ENCODE measurements at places on chromosomes 2 and 18.

- no peak for DNase-seq
Observed at GRCh38 chr2:30958193-30958917, 151.1 kb upstream of the CAPN13 start.

GRCh38 chr2:3741396-3741795, 38.0 kb downstream of the DCDC2C start:
- no peak for DNase-seq

DNA sequence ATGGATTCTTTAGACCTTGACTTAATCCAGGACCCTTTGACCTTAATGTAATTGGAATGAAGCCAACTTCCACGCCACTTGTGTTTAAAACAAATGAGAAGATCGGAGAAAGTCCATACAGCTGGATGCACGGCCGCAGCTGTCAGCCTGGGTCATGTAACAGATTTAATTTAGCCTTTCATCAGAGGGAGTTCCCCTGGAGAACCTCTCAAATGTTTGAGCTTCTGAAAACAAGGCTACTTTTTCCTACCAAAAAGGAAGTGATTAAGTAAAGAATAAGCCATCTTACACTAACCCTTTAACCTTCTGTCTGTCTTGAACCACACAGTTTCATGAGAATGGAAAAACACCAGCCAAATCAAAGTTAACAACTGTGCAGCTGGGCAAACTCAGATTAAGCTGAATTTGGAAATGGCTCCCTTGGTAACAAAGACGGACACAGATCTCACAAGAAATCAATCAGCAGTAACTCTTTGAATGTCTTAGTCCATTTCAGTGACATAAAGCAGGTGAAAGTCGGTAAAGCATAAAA, 103.6 kb downstream of the DOCK10 start:
- no peak for DNase-seq

DNA sequence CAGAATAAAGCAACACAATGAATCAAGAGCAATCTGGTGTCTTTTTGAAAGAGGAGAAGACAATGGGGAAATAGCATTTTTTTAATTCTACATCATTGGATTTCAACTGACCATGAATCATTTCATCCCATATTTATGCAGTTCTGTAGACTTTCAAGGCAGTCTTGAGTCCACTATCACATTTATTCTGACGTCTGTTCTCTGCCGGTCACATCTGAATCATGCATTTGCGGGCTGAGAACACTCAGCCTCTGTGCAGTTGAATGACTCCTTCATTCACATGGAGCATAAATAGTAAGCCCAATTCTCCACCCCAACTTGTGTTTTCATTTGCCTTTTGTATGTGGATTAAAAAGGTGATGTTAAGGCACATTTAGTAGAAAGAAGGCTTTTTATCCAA, 128.2 kb downstream of the AKAIN1 start:
- no peak for DNase-seq

- DNase-seq: no peak
Observed at GRCh38 chr2:224381521-224382279, 20.2 kb downstream of the FAM124B start.

- no peak for DNase-seq
Observed at GRCh38 chr2:141942006-141942789, 188.6 kb downstream of the LRP1B start.

GRCh38 chr2:107364361-107364950, 462.2 kb upstream of the RGPD4 start:
- DNase-seq: no peak

- DNase-seq: no peak
Observed at GRCh38 chr2:41621563-41621962, 426.3 kb upstream of the PKDCC start.

- DNase-seq: no peak
Observed at GRCh38 chr2:5834501-5834900, 142.3 kb downstream of the SOX11 start.

All from CD4-positive, alpha-beta T cell treated with Interleukin-12 subunit alpha and Interleukin-12 subunit beta, for 1 hour (primary cell).